AG09309 (cell line): ENCODE measurements at places on chromosomes 4 and X.

DNA sequence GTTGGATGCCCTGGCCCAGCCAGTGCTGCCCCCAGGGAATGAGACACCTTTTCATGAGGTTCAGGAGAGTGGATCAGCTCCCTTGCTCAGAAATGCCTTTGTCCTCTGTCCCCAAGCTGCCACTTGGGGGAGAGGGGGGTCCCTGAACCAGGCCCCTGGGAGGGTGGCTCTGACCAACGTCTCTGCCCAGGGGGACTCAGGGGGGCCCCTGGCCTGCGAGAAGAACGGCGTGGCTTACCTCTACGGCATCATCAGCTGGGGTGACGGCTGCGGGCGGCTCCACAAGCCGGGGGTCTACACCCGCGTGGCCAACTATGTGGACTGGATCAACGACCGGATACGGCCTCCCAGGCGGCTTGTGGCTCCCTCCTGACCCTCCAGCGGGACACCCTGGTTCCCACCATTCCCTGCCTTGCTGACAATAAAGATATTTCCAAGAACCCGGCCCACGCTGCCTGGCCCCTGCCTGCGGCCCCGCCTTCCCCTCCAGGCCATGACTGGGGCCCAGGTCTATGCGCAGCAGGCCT is 7.3 kb downstream of the HGFAC start:
- no peak for DNase-seq

DNA sequence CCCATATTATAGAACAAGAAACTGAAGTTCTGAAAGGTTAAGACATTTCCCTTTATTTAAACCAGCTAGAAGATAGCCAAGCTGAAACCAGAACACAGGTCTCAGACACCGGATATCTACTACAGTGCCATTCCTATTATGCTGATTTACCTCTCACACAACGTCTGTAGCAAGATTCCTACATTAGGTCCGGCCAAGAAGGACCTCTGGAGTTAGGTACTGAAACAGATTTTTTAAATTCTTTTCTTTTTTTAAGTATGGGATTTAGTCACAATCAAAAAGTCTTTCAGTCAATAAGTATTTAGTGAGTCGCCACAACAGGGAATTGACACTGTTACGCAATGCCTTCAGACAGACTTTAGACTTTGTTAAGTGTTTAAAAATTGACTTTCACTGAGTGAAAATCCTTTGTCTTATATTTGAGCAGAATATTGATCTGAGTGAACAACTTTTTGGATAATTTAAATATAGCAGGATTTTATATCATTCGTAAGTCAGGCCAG is 26.5 kb upstream of the SPANXN4 start:
- no peak for DNase-seq

GRCh38 chr4:104015680-104016079 is 295.9 kb upstream of the TACR3 start:
- DNase-seq: no peak

DNA sequence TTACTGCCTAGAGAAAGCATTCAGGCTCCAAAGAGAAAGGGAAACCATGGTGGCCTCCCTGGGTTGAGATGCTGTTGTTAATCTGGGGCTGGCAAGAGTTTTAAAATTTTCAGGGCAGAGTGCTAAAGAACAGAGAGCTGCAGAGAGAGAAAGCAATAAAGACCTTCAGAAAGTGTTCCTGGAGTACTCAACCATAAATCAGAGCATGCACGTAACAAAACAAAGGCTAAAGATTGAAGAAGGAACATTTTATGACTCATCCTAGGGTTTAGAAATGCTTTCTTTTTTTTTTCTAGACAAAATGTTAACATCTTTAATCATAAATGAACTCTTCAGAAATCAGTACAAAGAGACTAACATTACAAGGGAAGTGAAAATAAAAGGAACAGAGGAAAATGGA is 562.3 kb upstream of the NDST4 start:
- no peak for DNase-seq

DNA sequence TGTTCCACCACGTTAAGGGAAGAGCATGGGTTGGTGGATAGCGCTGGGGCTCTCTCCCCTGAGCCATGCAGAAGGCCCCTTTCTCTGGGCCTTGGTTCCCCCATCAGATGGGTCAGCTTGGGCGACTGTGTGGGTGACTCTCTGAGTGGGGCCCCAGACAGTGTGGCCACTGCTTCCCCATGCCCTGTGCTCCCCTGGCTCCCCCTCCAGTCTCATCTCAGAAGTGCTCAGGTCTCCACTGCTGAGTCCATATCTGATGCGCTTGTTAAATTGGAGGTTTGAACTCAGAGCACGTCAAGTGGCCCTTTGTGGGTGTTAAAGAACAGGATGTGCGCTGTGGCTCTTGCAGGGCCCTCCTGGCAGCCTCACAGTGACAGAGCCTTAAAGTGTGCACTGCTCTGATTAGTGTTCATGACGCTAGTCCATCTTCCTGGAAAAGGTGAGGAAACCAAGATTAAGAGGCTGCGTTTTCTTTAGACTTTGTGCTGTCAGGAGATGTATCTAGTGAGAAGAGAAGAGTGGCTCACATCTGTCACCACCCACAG is 59.8 kb downstream of the NELFA start:
- no peak for DNase-seq

DNA sequence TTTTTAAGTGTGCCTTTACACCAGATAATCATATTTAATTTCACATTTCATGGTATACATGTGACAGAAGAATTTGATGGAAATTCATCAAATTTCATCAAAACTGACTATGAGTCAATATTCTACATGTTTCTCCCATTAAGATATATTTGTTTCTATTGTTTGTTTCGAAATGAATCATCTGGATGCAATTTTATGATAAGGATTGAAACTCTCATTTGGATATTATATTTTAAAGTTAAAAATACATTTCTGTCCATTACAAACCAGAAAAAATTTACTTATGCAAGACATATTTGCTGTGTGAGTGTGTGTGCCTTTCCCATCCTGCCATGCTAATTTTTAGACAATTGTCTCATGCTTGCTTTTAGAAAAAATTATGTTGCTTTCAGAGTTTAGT is 52.2 kb downstream of the SULT1B1 start:
- DNase-seq: no peak

DNA sequence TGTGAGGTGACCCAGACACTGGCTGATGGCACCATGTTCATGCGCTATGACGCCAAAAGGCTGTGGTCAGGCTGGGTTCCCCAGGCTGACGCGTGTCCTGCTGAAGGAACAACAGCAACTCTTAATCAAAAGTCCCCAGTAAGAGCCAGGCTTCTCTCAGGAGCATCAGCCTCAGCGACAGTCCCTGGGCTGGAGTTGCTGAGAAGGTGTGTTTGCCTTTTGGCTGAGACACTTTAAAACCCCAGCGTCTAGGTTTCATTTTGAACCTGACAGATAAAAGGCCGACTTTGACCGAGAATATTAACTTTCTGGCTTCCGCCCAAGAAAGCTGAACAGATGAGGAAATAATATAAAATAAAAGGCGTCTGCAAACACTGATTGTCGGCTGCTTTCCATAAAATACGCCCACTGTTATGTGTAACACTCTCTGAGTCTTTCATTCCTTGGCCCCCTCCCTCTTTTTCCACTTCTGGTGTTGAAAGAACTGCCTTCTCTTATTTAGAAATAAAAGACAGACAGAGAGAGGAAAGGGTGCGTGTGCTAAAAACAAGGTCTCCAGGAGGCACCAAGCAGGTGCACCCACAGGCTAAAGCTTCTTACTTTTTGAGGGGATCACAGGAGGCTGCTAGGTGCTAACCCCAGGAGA is 373.6 kb downstream of the MID1IP1 start:
- DNase-seq: no peak

- DNase-seq: no peak
Observed at GRCh38 chr4:86755388-86755787, 93.8 kb downstream of the SLC10A6 start.

GRCh38 chrX:106649523-106650428 is 38.0 kb downstream of the RADX start:
- no peak for DNase-seq

DNA sequence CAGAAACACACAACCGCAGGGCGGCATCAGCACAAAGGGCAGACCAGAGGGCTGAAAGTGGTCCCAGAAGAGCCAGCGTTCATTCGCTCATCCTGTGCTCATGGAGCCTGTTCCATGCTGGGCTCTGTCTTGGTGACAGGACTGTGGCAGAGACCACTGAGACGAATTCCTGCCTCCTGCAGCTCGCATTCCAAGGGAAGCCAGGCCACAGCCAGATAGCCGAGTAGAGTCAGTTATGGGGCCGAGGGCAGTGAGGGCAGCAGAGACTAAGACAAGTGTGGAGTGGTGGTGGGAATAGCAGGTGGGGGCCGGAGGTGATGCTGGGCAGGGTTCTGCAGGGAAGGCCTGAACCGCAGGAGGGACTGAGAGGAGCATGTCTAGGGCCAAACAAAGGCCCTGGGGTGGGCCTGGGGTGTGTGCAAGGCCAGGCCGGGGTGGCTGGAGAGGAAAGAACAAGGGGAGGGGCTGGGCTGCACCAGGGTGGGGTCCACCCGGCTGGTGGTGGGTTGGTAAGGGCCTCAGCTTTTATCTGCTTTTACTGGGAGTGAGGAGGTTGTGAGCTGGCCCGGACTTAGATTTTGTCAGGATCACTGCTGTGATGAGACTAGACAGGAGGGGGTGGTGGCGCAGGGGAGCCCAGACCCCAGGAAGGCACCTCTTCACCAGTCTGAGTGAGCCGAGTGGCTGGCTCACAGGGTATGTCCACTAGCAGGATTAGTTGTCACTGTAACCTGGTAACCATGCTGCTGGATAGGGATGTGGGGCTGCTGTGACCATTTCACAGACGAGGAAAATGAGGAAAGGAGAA is 6.3 kb downstream of the PSAPL1 start:
- no peak for DNase-seq

- peak; percentile 5 for DNase-seq
Observed at GRCh38 chr4:32499171-32499570, 1779.0 kb downstream of the PCDH7 start.

DNA sequence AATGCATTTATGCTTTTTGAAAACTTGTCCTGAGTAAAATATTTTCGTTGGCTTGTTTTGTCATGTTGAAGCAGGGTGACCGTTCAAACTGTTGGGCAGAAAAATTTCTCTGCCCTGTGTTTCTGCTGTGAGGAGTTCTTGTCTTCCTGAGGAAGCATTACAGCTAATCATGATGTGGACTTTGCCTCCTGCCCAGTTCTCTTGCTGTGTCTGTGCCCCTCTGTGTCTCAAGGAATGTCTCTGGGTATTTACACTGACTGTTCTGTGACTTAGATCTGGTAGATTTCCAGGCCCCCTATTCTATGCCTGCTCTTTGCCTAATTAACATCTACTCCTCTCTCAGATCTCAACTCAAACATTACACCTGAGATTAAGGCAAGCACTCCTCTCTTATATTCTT is 30.4 kb upstream of the RPL34 start:
- DNase-seq: no peak

- DNase-seq: no peak
Observed at GRCh38 chr4:129208481-129208880, 112.5 kb downstream of the C4orf33 start.

- no peak for DNase-seq
Observed at GRCh38 chr4:94728056-94728766, 29.5 kb upstream of the BMPR1B start.

DNA sequence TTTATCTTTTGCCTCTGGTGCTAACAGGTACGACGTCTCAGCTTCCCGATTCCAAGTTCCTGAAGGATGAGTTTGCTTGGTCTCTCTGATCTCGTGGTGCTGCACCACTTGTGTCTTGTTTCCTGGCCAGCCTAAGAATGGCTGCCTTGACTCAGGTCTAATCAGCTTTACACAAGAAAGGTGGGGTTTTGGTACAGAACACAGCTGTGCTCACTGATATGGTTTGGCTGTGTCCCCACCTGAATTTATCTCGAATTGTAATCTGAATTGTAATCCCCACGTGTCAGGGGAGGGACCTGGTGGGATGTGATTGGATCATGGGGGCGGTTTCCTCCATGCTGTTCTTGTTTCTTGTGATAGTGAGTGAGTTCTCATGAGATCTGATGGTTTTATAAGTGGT is 305.3 kb upstream of the NOCT start:
- DNase-seq: no peak

GRCh38 chr4:22237155-22237751 is 278.6 kb downstream of the ADGRA3 start:
- no peak for DNase-seq

GRCh38 chr4:141028024-141028529 is 105.2 kb downstream of the RNF150 start:
- peak; percentile 94 for DNase-seq

DNA sequence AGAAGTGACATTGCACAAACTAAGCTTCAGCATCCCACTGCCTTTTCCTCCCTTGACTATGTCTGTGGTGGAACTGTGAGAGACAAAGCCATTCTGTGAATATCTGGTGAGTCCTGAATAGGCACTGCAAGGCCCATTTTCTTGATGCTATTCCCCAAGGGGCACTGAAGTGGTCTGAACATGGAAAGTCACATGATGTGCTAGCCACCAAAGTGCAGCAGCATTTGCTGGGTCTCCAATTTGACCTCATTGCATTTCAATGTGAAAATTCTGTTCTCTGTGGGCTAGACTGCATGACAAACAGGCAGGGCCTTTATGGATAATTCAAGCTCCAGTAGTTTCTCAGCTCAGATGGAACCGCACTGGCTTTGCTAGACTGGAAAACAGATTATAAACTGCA is 627.4 kb upstream of the BOD1L1 start:
- no peak for DNase-seq

- DNase-seq: no peak
Observed at GRCh38 chr4:35771571-35771970, 472.7 kb downstream of the ARAP2 start.

- DNase-seq: no peak
Observed at GRCh38 chrX:84339507-84340364, 151.7 kb upstream of the RPS6KA6 start.

DNA sequence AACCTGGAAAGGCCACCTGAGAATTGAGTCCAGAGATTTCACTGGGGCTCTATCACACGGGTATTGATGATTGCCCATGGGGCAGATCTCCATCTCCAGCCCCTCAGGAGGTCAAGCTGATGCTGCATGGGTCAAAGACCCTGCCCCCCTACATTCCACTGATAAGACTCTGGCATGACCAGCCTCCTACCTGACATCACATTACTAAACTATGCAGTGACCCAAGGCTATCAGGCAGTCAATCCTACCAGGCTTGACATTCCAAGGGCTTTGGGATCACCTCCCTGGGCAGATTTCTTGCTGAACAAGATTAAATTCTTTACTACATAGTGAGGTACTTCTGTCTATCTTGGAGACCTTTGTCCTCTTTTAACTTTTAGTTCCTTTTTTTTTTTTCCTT is 192.7 kb upstream of the STS start:
- DNase-seq: no peak

DNA sequence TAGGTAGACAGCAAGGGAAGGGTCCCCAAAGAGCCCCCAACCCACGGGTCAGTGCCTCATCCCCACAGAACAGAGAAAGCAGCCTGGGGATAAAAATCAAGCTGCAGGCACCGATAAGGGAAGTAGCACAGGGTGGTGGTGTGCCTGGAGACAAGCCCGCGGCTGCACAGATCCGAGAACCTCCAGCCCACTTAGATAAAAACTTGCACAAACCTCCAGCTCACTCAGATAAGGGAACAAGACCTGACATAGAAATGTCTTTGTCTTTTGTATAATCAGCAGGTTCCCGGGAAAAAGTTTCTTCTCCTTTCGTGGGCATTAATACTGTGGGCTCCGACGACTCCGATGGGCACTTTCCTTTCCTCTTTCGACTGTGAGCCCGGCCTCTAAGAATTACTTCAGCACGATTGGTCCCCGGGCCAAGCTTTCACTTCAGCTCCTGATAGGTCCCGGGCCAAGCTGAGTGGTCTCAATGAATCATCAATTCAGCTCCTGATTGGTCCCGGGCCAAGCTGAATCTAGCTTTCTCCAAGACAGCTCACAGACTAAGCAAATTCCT is 32.4 kb downstream of the PRDX4 start:
- no peak for DNase-seq
